ENCODE measurements at places on chromosomes 4 and X.

DNA sequence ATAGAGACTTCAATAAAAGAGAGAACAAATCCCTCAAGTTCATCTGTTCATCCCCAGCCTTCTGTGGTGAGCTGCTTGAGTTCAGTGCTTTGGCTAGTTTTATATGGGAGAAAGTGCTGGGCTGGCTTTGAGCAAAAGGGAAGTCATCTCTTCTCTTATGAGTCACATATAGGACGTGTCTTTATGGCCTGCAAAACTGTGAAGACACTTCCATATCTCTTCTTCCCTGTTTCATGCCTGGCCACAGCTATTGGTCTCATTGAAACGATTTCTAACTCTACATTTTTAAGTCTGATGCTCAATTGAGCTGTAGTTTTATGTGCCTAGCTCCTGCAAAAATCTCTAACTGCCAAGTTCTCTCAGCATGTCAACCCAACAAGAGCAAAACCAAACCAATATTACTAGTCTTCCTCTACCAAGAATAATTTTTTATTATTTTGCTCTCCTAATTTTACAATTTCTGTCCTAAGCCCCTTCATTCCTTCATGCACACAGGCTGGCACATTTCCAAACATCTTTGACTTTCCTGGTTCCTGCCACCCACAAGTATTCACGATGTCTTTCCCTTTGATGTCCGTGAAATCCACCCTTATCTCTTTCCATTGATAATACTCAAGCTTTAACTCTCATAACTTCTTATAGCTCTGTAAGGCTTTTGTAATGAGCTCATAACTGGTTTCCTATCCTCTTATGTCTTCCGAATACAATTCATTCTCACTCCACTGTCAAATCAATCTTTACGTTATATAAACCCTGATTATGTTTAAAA, 165.3 kb downstream of the BTC start:
- DNase-seq: no peak

DNA sequence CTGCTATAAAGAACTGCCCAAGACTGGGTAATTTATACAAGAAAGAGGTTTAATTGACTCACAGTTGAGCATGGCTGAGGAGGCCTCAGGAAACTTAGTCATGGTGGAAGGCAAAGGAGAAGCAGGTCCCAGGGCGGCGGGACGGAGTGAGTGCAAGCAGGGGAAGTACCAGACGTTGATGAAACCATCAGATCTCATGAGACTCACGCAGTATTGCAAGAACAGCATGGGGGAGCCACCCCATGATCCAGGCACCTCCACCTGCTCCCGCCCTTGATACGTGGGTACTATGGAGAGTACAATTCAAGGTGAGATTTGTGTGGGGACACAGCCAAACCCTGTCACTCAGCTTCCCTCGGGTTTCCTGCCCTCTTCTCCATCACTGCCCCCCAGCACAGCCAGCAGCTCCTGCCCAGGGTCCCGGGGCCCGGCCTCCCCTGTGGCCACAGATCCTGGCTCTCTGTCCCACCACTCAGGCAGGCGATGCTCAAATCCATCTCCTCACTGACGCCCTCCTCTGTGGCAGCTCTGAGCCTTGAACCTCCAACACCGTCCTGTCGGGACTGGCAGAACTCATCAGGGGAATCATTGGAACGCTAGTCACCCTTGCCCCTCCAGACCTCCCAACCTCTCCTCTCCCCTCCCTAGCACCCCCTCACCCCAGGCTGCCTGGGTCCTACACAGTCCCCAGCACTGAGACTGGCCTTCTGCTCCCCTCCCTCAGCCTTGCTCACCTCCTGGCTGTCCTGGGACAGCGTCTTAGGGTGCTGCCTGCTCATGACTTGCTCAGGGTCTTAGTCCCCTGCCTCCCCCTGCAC, 37.6 kb downstream of the FGFRL1 start:
- DNase-seq: no peak

GRCh38 chr4:61995717-61996340, 795.7 kb downstream of the ADGRL3 start:
- DNase-seq: no peak

GRCh38 chr4:15182600-15183220, 180.4 kb downstream of the CPEB2 start:
- no peak for DNase-seq

DNA sequence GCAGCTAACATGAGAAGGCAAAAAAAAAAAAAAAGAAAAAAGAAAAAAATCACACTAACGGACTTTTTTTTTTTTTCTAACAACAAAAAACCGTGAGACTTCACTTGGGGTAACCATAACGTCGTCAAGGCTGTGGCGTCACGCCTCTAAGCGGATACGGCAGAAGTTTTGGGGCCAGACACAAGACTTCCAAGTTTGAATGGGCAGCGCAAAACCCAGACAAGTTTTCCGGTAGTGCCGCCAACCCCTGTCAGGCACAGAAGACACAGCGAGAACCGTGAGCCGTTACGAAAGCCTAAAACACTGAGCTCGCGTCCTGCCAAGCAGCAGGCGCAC, 556 bp upstream of the SMARCA5 start:
- no peak for DNase-seq

GRCh38 chr4:37749398-37749988, 63.3 kb upstream of the RELL1 start:
- DNase-seq: no peak

- DNase-seq: no peak
These were observed 200.2 kb upstream of the FAM241A start for GRCh38 chr4:111945014-111945413.

DNA sequence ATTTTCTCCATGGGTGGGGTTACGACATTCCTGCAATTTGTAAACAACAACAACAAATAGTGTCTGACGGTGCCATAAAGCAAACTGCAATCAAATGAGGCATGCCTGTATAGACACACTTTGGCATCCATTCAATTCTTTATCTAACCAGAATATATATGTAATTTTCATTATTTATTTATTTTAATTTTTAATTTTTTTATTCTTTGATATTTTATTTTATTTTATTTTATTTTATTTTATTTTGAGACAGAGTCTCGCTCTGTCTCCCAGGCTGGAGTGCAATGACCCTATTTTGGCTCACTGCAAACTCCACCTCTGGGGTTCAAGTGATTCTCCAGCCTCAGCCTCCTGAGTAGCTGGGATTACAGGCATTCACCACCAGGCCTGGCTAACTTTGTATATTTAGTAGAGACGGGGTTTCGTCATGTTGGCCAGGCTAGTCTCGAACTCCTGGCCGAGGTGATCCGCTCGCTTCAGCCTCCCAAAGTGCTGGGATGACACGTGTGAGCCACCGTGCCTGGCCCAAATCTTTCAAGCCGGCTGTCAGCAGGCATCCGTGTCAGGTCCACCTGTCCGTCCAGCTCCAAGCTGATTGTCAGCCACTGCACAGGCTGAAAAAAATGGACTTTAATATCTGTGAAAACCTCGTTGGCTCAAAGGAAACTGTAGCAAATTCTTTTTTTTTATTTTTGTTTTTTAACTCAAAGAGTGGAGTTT, 200.8 kb downstream of the ASMT start:
- no peak for DNase-seq

GRCh38 chr4:76969495-76969894, 19.9 kb downstream of the SEPTIN11 start:
- no peak for DNase-seq

DNA sequence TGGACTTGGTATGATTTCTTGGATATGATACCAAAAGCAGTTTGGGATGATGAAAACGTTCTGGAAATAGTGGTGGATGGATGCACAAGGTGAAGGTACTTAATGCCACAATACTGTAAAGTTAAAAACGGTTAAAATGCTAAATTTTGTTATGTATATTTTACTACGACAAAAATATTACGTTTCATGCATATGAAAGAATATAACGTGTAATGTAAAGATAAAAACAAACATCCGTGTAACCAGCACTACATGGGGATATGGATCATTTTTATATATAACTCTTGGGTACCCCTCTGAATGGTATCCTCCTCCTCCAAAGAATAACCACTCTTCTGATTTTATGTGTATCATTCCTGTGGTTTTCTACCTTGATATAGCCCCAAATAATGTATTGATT, 862 bp upstream of the CENPU start:
- DNase-seq: no peak

GRCh38 chrX:135982860-135983259, 2.4 kb upstream of the SLC9A6 start:
- no peak for DNase-seq

DNA sequence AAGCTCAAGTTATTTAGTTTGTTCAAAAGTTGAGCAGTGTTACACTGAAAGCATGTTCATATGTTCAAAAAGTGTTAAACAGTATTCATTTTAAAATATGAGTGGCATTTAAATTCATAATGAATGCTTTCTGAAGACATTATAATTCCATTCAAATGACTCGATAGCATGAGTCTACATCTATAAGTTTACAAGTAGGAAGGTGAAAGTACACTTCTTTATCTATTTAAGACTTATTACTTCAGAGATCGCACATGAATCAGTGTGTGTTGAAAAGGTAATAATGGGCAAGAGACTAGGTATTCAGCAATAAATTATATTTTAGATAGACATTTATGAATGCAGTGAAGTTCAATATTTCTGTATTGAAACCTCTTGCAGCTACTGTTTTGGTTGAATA, 456.1 kb downstream of the GRXCR1 start:
- DNase-seq: no peak

DNA sequence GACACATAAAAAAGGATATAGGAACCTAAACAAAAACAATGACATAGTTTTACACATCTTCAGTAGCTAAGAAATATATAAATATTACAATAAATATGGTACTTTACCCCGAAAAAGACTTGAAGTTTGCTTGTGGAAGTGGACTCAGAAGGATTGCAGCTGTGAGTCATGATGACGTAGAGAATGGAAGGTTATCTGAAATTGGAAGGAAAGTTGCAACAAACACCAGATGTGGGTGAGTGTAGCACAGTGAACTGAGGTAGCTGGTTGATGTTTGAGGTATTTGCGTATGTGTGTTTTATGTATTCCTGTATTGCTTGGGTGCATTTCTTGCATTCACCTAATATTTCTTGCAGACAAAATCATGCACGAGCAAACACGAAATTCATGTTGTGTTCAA, 113.0 kb downstream of the ARX start:
- DNase-seq: no peak

Data from vagina (tissue), 2 donors.